ENCODE measurements at places on chromosomes 16 and 17. TPM values are rescaled to one million over a fixed set of nuclear protein-coding genes. Genes with fewer than 3 reads are reported as not detected.

DNA sequence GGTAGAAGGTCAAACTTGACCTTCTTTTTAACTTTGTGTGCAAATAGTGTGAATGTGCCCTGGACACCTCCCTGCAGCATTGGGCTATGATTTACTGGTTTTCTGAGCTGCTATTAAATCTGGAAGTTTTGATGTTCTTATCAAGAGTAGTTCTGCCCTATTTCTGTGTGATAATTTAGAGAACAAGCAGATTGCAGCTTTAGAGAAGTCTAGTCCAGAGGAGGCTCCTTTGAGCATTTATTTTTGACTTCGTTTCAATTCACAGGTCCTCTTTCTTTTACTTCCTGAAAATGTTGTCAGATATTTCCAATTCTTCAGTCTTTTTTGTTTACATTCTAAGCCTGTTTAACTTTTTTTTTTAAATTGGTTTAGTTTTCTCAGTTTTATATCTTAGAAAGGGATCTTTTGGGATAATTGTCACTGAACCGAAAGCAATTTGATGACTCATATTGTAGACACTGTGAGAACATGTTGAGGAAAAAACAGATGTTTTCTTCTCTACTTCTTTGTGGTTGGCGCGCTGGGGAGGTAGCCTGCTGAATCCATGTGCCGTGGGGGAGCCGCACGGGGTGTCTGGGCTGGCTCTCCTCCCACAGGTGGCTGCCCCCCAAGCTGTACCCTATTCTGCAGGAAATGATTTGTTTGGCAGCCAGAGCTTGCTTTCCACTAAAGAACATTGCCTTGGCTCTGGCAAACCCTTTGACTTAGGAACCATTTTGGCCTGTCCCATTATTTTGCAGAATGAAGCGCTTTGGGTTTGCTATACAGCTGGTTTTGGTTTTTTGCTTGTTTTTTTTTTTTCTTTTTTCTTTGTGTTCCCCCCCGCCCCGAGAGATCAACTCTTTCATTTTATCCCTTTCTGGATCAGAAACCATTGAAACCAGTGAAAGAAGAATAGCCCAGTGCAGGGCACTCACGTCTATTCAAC lies 53.4 kb downstream of the MFSD11 start:
- DNase-seq, result peak; percentile 53

KRTAP2-4 gene
- not detected for total RNA-seq

SLC13A5 gene
- total RNA-seq, result not detected

DNA sequence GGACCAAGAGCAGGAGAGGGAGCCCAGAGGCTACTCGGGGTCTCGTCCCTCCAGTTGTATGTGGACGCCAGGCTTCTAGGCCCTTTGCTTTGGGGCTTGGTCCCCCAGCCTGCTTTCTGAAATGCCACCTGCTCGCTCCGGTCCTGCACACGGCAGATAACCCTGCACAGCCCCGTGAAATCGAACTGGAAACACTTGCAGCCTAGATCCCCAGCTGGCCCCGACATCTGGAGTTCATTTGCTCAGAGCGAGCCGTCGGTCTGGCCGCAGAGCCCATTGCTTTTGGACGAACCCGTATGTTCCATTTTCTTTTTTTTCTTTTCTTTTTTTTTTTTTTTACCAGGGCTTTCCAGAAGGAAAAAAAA lies 22.9 kb downstream of the C1QTNF1 start:
- DNase-seq, result no peak

DNA sequence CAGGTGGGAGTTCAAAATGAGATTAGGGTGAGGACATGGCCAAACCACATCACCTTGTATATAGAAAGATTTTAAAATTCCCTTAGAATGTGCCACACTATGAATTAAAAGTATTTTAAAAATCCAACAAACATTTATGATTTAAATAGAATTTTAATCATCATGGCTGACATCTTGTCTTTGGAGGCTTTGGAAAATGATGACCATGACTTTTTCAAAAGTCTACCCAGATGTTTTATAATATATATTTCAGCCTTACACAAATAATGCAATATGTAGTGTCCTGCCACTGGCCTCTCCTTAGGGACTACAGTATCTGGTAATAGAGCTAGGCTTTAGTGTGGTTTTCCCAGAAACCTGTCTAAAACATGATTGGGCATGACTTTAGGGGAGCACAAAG lies 1353.4 kb upstream of the GOT2 start:
- DNase-seq, result no peak

- DNase-seq, result no peak
Measured at GRCh38 chr17:57530508-57530907, 214.6 kb downstream of the CCDC182 start.

- peak; percentile 95 for DNase-seq
Measured at GRCh38 chr17:17710728-17711541, 29.7 kb downstream of the RAI1 start.

EME2 gene
- total RNA-seq, result 15.2 TPM

GRCh38 chr16:27792486-27793248 lies 242.7 kb downstream of the KATNIP start:
- no peak for DNase-seq

DNA sequence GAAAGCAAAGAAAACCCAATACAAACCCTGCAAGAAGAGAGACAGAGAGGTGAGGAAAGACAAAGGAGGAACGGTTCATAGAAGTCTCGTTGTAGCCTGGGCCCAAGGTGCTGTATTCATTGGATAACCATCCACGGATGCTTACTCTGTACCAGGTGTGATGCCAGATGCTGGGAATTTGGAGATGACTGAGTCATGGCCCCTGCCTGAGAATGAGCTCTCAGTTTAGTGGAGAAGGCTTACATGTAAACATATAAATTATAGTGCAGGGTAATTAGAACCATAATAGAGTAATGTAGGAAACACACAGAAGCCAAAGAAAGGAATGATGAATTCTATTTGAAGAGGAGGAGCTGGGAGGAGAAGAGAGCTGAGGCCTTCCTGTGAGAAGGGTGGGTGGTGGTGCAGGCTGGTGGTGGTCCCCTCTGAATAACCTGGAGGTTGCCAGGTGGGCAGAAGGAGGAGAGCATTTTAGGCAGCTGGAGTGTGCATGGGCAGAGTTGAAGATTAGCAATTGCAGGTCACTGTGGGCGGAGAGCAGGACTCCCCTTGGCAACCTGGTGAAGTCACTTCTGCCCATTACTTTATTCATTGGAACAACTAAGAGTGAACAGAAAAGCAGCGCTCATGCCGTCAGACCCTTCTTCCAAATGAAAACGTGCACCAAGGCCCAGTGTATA lies 7.7 kb upstream of the ZG16 start:
- DNase-seq, result no peak

CFAP97D1 gene
- not detected for total RNA-seq

- peak; percentile 83 for DNase-seq
Measured at GRCh38 chr16:71882505-71883167, 1.3 kb downstream of the ZNF821 start.

TNFRSF17 gene
- total RNA-seq, result not detected

TRAPPC1 gene
- 146 TPM for total RNA-seq

WNT9B gene
- not detected for total RNA-seq

C16orf86 gene
- total RNA-seq, result 1.2 TPM

TCAP gene
- 0.93 TPM for total RNA-seq

TEKT3 gene
- not detected for total RNA-seq

DNA sequence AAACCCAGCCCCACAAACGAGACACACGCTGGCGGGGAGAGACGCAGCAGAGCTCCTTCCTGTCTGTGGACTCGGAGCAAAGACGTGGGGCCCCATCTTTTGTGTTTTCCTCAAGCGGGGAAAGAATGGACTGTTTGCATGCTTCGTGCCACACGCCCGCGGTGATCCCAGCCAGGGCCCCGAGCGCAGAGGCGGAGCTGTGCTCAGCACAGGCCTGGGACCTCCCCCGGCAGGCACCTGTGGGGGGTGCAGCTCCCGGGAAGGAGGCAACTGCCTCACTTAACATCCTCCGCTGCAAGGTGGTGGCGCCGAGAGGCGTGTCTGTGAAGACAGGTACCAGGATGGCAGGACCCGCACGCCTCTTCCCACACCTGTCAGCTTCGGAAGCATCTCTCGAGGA lies 19.1 kb downstream of the TRARG1 start:
- DNase-seq, result no peak

- DNase-seq, result no peak
Measured at GRCh38 chr17:58875261-58875660, 119.6 kb downstream of the PPM1E start.

DNA sequence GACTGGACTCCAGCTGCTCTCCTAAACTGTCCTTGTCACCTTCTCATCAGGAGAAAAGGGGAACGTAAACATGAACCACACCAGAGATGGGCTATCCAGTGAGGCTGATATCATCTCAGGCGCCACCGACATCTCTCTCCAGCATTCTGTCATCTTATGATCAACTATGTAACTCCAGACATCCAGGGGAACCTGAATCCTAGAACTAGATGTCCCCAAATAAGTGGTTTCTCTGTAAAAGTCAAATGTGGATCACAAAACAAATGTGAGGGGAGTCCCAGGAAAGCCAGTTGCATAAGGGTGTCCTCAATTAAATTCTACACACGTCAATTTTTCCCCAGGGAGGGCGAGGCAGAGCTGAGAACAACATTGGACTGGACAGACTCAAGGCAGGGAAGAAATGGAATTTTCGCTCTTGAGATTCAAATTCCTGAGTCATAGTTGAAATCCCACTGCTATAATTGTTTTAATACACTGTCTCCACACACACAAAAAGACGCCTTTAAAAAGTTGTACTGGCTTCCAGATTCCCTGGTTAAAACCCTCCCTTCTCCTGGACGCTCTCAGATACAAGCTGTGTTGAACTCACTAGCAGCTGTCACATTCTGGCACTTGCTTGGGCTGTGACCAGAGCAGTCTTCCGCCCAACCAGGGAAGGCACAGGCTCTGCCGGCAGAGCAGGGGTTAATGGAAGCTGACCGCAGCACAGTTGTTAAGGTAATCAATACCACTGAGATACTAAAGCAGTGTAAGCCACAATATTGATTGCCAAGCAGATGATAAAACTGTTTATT lies 62.6 kb downstream of the ZFHX3 start:
- no peak for DNase-seq

- DNase-seq, result peak; percentile 98
Measured at GRCh38 chr17:80791758-80792284, 199.8 kb upstream of the CHMP6 start.

GRCh38 chr17:50206604-50207293 lies 5.3 kb upstream of the COL1A1 start:
- DNase-seq, result no peak

DNA sequence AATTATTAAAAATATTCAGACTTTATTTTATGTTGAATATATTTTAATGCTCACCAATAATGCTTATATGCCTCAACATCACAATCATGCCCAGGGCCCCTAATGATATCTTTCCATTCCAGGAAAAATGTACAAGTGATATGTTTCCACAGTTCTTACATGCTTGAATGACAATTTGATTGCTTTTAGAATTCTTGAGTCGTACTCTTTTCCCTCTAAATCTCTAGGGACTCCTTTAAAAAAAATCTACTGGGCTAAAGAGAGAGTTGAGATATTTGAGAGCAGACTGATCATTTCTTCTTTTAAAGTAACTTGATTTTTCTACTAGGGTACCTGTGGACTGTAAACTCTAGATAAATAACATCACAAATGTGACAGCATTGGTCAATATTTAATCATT lies 18.2 kb upstream of the HLF start:
- no peak for DNase-seq

GRCh38 chr17:68195667-68196393 lies 52.0 kb upstream of the AMZ2 start:
- DNase-seq, result no peak

DNA sequence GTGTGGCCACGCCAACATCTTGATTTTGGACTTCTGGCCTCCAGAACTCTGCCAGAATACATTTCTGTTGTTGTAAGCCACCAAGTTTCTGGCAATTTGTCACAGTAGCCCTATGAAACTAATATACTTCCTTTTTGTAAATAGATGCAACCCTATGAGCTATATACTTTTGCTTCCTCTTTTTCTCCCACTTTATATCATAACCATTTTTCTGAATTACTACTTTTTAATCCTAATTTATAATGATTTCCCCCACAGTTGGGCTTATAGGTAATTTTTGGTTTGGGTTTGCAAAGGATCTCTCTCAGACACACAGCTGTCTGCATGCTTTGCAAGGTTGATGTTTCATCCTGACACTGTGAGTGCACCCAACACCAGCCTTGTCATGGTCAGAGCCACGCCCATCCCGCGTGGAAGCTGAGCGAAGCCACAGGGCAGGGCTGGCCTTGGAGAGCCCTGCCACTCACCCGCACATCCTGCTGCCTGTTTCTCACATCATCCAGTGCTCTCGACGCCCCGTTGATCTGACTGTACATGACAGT lies 5.8 kb downstream of the TRIM25 start:
- no peak for DNase-seq

- no peak for DNase-seq
Measured at GRCh38 chr16:10988164-10988803, 43.9 kb downstream of the CLEC16A start.

DNA sequence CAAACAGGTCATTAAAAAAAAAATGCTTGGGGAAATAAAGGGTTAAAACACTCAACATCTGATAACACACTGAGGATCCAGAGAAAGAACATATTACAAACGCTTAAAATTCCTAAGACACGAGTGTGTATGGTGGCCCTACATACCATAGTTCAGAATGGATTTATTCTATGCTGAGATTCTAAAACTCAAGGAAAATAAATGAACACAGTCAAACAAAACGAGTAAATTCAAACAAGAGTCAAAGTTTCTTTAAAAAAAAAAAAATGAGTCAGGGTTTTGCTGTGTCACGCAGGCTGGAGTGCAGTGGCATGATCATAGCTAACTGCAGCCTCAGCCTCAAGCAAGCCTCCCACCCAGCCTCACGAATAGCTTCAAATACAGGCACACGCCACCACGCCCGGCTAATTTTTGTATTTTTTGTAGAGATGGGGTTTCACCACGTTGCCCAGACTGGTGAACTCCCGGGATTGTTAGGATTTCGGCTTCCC lies 17.4 kb downstream of the CRK start:
- DNase-seq, result no peak

ALOX12B gene
- not detected for total RNA-seq

GRCh38 chr17:17313350-17313991 lies 10.3 kb downstream of the NT5M start:
- peak; percentile 16 for DNase-seq

DNA sequence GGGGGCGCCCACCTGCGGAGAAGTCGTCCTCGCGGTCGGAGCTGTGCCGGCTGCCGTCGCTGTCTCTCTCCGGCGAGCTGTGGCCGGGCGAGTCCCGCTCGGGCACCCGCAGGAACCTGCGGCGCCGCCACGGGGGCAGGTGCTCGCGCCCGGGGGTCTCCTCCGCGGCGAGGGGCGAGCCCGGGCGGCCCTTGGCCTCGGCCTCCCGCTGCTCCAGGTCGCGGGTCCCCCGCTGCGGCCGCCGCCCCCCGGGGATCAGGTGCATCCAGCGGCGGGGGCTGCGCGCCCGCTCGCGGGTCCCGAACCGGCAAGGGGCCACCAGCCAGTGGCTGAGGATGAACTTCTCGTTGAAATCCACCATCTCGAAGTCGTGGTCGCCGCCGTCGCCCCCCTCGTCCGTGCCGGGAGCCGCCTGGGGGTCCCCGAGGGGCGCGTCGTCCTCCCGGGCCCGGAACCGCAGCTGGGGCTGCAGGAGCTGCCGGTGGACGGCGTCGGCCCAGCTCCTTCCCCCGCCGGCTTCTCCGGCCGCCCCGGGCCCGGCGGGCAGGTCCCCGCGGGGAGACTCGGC lies 41.4 kb upstream of the BHLHA9 start:
- DNase-seq, result no peak
